Activated CD4-positive, alpha-beta memory T cell treated with anti-CD3 and anti-CD28 coated beads for 36 hours (primary cell): ENCODE measurements at places on chromosomes 12 and 14. TPM values are rescaled to one million over a fixed set of nuclear protein-coding genes. Genes with fewer than 3 reads are reported as not detected.

The SMIM41 gene
- total RNA-seq: not detected

DNA sequence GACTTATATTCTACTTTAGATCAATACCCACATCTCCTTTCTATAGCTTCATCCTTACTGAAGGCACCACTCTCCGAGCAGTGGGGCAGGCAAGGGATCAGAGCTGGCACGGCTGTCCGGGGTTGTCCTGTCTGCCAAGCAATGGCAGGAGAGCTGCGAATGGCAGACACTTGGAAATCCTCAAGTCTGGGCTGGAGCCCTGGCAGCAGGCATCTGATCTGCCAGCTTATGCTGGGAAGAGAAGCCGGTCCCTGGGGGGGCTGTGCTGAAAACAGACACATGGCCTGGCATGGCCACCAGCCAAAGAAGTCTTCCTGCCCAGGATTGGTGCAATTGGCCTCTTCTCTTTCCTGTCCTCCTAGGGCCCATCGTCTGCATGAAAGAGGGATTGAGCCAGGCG, 280.2 kb upstream of the PWP1 start:
- DNase-seq: no peak

The DPPA3 gene
- not detected for total RNA-seq

The STXBP6 gene
- not detected for total RNA-seq

GRCh38 chr12:5023842-5024241, 19.8 kb upstream of the KCNA5 start:
- no peak for DNase-seq
